ENCODE measurements at places on chromosomes 5 and 9.
A peak's percentile ranks its signal among the peaks of the same experiment; 100 is the strongest.

- DNase-seq = no peak
These were observed 127.7 kb upstream of the PIK3R1 start for GRCh38 chr5:68087866-68088265.

DNA sequence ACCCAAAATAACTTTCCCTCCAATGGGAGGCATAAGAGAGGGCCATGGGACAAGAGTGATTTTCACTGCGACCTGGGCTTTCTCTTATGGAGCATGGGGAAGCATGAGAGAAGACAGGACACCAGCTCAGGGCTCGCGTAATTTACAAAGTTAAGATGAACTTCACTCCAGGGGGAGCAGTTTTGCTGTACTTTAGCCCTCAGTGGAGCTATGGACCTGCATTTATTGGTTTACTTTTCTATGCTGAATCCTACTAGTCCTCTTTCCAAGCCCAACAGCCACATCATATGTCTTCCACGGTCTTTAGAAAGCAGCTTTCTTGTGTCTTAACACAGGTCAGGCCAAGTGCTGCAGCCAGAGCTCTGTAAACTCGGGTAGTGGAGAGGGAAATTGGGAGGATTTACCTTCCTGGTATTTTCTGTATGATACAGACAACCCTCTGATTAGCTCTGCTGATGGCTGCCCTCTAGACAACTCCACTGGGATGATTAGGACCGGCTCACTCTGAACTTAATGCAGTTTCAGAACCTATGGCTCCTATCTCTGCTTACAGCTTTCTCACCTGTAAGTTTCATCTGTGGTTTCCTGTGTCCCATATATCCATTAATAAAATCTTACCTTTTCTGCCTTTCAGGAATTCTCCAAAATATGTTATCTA is 581.0 kb upstream of the RORB start:
- DNase-seq = no peak

DNA sequence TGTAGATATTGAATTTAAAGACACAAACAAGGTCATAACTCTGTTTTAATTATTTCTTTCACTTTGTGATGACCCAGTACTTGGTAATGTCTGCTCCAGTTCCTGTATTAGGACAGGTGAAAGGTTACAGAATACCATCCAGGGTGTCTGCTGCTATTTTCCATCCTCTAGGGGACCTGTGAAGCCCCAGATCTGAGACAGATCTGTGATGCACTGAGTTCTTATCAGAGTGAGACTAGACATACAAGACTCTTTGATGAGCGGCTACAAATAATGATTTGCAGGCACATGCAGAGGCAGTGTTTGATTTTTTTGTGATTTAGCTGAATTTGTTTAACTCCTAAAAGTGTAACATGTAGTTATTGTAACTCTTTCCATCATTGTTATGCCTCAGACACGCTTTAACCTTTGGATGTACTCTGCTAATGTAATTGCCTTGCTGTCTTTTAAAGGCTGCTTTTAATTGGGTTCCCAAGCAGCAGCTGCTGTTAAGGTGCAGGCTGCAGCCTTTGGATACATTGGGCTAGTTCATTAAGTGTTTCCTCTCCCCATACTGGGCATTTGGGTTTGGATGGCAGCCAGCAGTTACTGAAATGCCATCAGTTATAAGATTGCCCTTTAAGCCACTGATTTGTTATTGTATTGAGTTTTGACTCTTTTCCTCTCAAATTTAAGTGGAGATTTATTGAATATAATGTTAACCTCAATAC is 63.3 kb downstream of the RASGRF2 start:
- DNase-seq = no peak

GRCh38 chr5:157487358-157487757 is 27.3 kb downstream of the NIPAL4 start:
- DNase-seq = no peak

DNA sequence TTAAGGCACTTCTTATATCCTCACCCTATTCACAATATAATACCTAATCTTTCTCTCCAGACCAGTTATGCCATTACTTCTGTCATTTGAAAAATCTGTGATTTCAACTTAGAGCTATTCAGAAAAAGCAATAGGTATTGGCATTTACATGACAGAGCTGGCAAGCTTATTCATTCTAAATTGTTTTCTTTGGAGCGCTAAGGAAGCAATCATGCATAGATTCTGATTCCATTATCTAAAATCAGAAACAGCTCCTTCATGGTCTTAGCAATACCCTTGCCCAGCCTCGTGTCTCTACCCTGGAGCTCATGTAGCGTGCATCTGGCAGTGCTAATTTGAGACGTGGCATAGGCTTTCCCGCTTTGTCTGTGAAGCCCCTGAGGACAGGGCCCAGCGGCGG is 4.5 kb downstream of the SLC1A1 start:
- DNase-seq = peak; percentile 25

GRCh38 chr9:7006417-7006816 is 248.6 kb downstream of the KDM4C start:
- DNase-seq = no peak

DNA sequence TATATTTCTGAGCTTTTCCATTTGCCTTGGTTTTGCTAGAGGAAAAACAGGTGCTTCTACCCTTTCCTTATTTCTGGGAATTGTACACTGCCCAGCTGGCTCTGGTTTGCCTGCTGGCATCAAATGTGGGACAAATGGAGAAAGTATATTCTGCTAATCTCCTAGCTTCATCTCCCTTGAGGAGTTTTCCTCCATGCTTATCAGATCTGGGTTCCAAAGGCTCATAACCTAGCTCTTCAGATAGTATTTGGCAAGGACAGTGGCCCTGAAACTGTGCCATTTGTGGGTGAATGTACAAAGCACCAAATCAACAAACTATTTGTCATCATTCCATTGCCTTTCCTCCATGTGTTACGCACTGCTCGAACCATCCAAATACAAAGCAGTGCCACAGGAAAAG is 16.2 kb downstream of the PRLR start:
- no peak for DNase-seq

DNA sequence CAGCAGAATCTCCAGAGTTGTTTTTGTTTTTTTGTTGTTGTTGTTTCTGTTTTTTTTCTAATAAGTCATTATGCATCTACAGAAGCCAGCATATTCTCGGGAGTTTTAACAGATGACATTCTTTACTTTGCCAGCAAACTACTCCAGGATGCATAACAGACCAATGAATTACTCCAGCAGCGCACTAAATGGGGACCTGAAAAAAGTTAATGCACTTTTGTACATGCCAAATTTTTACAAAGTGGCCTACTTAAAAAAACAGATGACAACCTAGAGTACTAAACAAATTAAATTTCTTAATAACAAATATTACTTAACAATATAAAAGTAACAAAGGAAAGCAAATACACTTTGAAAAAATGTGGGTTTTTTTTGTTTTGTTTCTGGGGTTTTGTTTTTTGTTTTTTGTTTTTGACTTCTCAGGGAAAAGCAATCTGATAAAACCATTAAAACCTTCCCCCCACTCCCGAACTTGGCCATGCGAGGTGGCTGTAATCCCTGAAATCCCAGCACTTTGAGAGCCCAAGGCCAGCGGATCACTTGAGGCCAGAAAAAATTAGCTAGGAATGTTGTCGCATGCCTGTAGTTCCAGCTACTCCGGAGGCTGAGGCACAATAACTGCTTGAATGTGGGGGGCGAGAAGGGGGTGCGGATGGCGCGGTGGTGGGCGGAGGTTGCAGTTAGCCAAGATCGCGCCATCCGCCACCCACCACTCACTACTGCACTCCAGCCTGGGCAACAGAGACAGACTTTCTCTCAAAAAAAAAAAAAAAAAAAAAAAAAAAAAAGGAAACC is 352.4 kb downstream of the CETN3 start:
- DNase-seq = no peak

- peak; percentile 30 for DNase-seq
These were observed 81.0 kb upstream of the DAB2 start for GRCh38 chr5:39505791-39506190.

- DNase-seq = peak; percentile 3
These were observed 1.5 kb downstream of the CDC42SE2 start for GRCh38 chr5:131265311-131265803.

DNA sequence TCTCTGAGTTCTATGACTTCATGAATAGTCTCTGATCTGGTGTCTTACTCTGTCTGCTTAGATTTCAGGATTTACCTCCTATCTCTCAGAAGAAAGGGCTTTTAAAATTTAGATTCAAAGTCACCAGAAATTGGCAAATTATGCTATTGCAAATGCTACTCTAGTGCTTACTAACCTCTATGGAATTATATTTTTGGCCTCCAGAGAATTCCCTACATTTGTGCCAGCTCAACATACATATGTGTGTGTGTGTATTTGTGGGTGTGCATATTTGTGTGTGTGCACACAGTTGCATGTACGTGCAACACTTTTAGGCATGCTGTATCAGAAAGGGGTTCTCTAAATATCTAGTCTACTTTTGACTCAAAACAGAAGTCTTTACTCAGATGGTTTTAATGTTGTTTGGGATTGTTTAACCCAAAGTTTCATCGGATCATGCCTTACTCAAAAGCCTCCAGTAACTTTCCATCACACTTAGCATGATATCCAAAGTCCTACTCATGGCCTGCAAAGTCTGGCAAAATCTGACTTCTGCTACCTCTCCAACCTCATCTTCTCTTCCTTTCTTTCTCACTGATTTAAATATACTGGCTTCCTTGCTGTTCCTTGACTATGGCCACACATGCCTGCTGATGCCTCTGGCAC is 147.6 kb upstream of the NR3C1 start:
- DNase-seq = no peak

- no peak for DNase-seq
These were observed 37.1 kb downstream of the CAST start for GRCh38 chr5:96699186-96699820.

DNA sequence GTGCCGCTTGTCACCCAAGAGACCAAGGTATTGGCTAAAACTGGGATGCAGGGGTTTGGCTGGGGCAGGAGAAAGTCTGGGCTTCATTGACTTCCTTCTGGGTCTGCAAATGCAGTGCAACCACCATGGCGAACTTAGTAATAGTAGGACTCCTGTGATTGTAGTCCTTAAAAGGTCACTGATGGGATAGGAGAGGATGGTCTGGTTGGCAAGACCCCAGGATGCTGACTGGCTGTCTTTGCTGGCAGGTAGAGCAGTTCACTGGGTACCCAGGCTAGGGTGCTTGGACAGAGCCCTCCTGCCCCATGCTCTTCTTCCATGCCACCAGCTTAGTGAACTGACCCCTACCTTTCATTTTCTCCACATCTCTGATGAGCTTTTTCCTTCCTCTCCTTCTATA is 37.2 kb downstream of the ANGPTL2 start:
- no peak for DNase-seq

GRCh38 chr5:157930710-157931109 is 71.8 kb upstream of the CLINT1 start:
- no peak for DNase-seq

GRCh38 chr5:94481059-94481458 is 137.3 kb downstream of the KIAA0825 start:
- DNase-seq = no peak

DNA sequence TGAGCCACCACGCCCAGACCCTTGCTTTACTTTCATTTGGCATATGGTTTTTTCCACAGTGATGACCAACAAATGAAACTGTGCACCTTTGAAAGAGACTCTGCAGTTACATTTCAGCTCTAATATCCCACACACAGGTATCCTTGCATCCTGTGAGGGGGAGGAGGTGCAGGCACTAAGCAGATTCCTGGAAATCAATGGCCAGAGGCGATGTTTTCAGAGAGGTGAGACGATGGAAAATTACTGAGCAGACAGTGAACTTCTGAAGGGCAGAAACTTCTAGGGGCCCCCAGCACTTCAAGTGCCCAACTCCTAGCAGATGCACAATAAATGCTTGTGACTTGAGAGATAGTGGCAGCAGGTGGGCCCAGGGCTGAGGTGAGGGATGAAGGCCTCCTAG is 29.8 kb upstream of the GNE start:
- no peak for DNase-seq

DNA sequence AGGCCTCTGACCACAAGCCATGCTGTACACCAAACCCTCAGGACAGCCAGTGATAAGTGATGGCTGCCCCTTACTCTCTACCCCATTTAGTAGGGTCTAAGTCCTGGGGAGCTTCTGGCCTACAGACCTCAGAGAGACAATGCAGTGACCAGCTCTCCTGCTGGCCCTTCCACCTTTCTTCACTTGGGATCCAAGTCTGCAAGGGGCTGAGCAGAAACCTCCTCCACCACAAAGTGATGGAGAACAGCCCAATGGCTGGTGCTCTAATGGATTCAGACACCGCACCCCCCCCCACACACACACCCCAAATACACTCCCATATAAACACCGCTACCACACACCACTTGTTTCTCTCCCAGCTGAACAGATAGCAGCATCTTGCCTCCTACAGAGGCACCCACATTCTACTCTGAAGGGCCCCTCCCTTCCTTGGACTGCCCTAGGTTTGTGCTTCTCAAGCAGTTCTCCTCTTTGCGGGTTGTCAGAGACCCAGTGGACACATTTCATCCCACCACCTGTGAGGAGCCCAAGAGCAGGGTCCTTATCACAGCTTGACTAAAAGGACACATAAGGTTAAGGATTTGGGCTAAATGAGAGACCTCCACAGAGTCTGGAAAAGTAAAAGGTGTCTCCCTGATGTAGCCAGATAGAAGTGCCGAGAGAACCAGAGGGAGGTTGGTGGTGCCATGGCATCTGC is 1.3 kb upstream of the PDLIM4 start:
- DNase-seq = no peak

DNA sequence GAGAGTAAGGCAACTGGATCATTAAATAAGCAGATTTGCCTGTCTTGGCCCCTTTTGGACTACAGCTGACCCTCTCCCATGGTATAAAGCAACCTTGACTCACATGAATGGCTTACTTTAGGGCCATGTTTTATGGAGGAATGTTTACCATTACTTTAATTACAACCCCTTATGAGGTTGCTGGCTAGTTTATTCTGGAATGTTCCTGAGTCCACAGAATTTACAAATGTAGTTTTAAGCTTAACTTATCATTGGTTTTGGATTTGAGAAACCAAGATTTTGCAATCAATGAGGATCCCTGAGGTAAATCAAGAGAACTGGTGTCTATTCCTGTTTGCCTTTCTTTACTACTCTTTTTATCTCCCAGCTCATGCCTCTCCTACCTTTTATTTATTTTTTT is 15.7 kb downstream of the SLC28A3 start:
- no peak for DNase-seq

GRCh38 chr5:129459777-129460671 is at the start of gene ADAMTS19:
Gene ADAMTS19, plus strand, starts transcription at chr5:129460298. Its CDS starts 94 bp downstream, at chr5:129460392.
- DNase-seq = no peak

GRCh38 chr9:131605770-131606590 is 60.7 kb downstream of the PRRT1B start:
- no peak for DNase-seq

GRCh38 chr9:127196826-127197145 is 67.8 kb upstream of the GARNL3 start:
- DNase-seq = no peak

DNA sequence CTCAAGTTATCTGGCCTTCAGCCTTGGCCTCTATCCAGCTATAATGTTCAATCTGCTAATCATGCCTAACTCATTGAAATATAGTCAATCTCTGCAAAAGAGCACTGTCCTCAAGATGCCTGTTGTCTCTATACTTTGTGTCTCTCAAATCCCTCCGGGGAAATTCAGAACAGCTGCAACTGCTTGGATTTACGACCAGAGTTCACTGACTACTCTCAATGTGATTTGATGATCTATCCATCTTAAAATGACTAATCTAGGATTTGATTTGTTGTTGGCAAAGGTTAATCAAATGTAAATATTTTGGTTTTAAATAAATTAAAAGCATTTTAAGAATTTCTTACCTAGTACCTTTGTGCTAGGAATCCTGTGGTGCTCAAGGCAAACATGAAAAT is 40.9 kb downstream of the SVEP1 start:
- no peak for DNase-seq

GRCh38 chr5:68949256-68949655 is 144.6 kb upstream of the SLC30A5 start:
- DNase-seq = no peak

GRCh38 chr9:77156646-77157371 is 20.5 kb upstream of the VPS13A start:
- no peak for DNase-seq

GRCh38 chr5:102600964-102601363 is 102.2 kb upstream of the SLCO6A1 start:
- DNase-seq = no peak
